ENCODE measurements at places on chromosomes 7 and 10.

- H3K36me3 ChIP-seq, result no peaks in the 10 kb centered on the region
- peaks cover 5% of the 10 kb centered on the region for H3K27me3 ChIP-seq
- no peaks in the 10 kb centered on the region for H3K4me1 ChIP-seq
- H3K27ac ChIP-seq, result no peak overlapping the region
- H3K4me3 ChIP-seq, result no peak overlapping the region
Observed at GRCh38 chr7:4234886-4235285, 447.2 kb upstream of the FOXK1 start.

DNA sequence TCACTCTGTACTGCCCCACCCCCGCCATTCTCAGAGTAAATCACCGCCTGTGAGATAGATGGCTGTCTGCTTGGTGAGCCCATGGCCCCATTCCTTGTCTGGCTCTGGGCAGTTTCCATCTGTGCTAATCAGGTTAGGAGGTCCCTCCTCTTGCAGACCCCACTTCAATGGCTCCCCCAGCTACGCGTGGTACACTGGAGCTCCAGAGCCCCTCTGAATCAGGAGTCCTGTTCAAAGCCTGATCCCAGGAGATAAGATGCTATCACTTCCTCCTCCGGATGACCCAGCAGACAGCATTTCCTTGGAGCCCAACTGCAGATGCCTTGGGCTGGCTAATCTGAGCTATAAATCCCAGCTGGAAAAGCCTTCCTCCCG is 122.3 kb downstream of the SH3PXD2A start:
- no peak for DNase-seq
- H3K4me1 ChIP-seq, result no peaks in the 10 kb centered on the region
- H3K36me3 ChIP-seq, result peaks cover 6% of the 10 kb centered on the region
- H3K27ac ChIP-seq, result no peak overlapping the region
- no peaks in the 10 kb centered on the region for H3K27me3 ChIP-seq

GRCh38 chr7:102044984-102045673 is 227.7 kb downstream of the CUX1 start:
- H3K36me3 ChIP-seq, result no peaks in the 10 kb centered on the region
- peaks cover 4% of the 10 kb centered on the region for H3K4me1 ChIP-seq
- H3K4me3 ChIP-seq, result no peak overlapping the region
- H3K27ac ChIP-seq, result no peak overlapping the region
- DNase-seq, result no peak
- no peaks in the 10 kb centered on the region for H3K27me3 ChIP-seq

GRCh38 chr7:69564454-69565417 is 33.5 kb upstream of the AUTS2 start:
- no peaks in the 10 kb centered on the region for H3K36me3 ChIP-seq
- H3K27me3 ChIP-seq, result no peaks in the 10 kb centered on the region
- H3K4me1 ChIP-seq, result no peaks in the 10 kb centered on the region
- no peak overlapping the region for H3K27ac ChIP-seq

DNA sequence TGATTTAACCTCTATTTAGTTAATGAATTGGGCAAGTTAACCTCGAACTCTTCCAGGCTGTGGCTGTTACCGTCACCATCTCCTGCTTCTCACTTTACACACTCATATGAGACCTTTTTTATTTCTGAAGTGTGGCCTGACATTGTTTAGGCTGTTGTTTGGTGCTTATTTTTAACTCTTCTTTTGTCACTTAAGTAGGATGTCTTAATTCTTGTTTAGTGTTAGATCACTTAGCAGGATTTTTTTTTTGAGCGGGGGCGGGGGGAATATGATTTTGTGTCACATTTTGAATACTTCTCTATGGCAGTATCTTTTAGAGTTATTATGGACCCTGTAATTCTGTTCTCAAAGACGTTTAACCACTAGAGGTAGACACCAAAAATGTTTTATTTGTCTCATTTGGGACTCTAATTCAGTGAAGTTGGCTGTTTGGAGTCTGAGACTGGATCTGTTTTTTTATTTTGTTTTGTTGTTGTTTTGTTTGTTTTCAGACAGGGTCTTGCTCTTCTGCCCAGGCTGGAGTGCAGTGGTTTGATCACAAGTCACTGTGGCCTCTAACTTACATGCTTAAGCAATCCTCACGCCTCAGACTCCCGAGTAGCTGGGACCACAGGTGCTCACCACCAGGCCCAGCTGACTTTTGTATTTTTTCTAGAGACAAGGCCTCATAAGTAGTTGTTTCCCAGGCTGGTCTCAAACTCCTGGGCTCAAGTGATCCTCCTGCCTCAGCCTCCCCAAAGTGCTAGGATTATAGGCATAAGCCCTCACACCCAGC is 73.5 kb downstream of the CUX1 start:
- no peak overlapping the region for H3K27ac ChIP-seq
- H3K36me3 ChIP-seq, result no peaks in the 10 kb centered on the region
- no peak for DNase-seq
- no peak overlapping the region for H3K4me3 ChIP-seq
- H3K4me1 ChIP-seq, result no peaks in the 10 kb centered on the region

DNA sequence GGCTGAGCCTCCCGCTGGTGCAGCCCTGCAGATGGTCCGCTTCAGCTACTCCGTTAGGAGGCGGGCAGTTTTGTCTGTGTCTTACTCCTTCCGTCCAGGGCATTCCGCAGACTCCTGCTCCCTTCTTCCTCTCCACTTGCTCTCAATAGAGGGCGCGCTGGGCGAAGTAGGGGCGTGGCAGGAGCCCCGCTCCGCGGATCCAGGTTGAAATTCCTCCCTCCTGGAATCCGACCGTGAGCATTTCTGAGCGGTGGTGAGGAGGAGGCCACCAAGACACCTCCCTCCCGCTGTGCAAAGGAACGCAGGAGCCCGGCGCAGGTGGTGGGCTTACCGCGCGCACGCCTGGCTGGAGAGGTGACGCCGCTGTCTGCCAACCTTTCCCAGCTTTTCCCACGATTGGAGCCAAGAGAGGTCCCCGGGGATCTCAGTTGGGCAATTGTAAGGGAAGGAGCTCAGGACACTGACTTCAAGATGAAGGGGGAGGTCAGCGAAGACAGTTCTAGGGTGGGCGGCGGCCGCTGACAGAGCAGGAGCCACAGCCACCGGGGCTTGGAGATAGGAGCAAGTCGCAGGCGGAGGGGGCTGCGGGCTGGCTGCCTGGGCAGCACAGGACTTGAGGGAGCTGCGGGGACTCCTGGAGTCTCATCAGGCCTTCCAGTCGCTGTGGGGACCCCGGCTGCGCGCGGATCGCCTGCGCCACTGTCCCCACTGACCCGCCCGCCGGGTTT is 1011.3 kb downstream of the XPNPEP1 start:
- H3K4me1 ChIP-seq, result no peaks in the 10 kb centered on the region
- no peak overlapping the region for H3K27ac ChIP-seq
- DNase-seq, result no peak
- peaks cover 12% of the 10 kb centered on the region for H3K27me3 ChIP-seq

DNA sequence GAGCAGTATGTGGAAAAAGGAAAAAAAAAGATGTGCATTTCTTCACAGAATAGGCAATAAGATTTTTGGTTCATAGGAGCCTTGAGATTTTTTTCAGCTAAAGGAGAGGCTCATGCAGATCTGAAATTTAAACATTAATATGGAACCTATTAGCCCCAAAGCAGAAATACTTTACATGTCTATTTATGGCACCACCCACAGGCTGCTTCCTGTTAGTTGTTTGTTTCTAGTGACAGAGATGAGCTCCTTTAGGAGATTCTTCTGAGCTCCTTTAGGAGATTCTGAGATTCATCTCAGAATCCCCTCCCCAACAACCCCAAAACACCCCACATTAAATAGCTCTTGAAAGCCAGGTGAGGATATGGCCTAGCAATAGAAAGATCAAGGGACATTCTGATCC is 27.9 kb upstream of the HPS1 start:
- H3K27ac ChIP-seq, result no peak overlapping the region
- H3K36me3 ChIP-seq, result no peaks in the 10 kb centered on the region
- no peaks in the 10 kb centered on the region for H3K27me3 ChIP-seq
- H3K4me3 ChIP-seq, result no peak overlapping the region
- H3K4me1 ChIP-seq, result no peaks in the 10 kb centered on the region

GRCh38 chr7:55593515-55594318 is 21.4 kb upstream of the VOPP1 start:
- no peak overlapping the region for H3K4me3 ChIP-seq
- H3K27me3 ChIP-seq, result peaks cover 28% of the 10 kb centered on the region
- H3K27ac ChIP-seq, result no peak overlapping the region
- no peaks in the 10 kb centered on the region for H3K4me1 ChIP-seq
- DNase-seq, result peak; percentile 29

- DNase-seq, result no peak
- no peak overlapping the region for H3K27ac ChIP-seq
- no peaks in the 10 kb centered on the region for H3K4me1 ChIP-seq
Observed at GRCh38 chr10:89431977-89432376, 17.6 kb downstream of the IFIT5 start.

DNA sequence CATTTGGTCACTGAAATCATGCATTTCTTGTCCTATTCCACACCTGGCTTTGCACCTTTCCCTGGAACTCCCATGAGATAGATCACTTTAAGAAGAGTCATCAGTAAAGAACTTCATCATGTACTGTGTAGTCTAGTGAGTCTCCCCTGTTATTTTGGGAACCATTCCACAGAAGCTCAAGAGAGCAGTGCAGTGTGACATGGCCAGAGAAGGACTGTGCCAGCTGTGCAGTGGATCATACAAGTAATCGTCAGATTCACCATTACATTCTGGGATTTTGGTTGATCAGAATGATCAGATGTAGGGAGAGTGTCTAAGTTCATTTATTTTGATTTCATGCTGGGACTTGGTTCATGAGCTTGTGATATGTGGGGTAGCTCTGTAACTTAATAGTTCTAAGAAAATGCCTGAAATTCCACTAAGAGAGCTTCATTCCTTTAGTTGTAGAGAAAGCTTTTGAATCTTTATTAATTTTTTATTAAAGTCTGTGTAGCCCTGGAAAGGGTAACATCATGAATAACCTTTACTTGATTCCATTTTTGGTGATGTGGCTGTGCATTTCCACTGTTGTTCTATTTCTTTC is 166.8 kb downstream of the SUGCT start:
- no peaks in the 10 kb centered on the region for H3K36me3 ChIP-seq
- H3K27me3 ChIP-seq, result no peaks in the 10 kb centered on the region
- H3K4me1 ChIP-seq, result peaks cover 5% of the 10 kb centered on the region
- no peak overlapping the region for H3K27ac ChIP-seq

DNA sequence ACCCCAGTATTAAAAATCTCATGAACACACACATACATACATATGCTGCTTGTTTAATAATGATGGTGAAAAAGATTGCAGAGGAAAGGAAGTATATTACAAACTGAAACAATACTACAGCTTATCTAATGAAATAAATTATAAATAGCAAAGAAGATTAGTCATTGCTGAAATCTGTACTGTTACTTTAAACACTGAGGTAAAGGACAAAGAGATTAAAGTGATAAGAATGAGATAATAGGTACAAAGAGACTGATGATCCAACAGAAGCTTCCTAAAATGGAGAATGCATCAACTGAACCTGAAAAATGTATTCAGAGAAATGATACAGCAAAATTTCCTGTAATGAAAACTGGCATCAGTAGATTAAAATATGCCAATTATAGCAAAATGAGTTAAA is 91.5 kb upstream of the KCND2 start:
- no peaks in the 10 kb centered on the region for H3K27me3 ChIP-seq
- no peak overlapping the region for H3K27ac ChIP-seq
- no peak for DNase-seq
- H3K36me3 ChIP-seq, result no peaks in the 10 kb centered on the region
- H3K4me3 ChIP-seq, result no peak overlapping the region

DNA sequence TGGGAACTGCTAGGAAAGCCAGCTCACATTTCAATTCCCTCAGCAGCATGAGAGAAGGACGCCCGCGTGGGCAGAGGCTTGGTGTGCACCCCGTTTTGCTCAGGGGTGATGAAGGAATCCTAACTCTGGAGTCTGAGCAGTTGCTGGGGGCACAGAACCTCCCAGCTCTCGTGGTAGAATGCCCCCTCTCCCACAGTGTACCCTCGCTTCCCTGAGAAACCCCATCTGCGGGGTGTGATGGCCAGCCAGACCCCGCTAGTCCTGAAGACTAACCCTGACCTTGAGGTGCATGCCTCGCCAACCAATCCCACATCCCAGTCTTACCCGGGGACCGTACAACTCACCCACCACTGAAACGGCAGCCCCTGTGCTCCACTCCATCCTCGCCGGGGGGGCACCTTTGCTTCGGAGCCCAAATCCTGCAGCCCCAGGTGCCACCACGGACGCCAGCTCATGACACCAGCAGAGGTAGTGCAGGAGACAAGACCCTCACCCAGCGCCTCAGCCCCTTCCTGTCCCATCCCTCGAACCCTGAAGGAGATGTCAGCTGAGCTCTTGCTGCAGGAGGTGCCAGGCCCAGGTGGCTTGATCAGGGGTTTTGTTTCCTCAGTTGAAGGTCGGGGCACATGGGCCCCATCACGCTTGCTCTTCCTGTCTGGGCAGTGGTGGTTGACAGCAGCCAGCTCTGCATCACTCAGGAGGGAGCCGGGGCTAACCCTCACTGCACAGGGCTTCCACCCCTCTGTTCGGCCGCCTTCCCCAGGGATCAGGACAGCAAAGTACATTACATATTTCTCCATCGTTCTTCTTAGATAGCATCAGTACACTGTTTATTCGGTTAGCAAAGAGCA is 236.5 kb downstream of the MGMT start:
- no peaks in the 10 kb centered on the region for H3K4me1 ChIP-seq
- H3K27ac ChIP-seq, result no peak overlapping the region
- DNase-seq, result no peak
- H3K4me3 ChIP-seq, result no peak overlapping the region
- H3K27me3 ChIP-seq, result no peaks in the 10 kb centered on the region
- peaks cover 9% of the 10 kb centered on the region for H3K36me3 ChIP-seq

DNA sequence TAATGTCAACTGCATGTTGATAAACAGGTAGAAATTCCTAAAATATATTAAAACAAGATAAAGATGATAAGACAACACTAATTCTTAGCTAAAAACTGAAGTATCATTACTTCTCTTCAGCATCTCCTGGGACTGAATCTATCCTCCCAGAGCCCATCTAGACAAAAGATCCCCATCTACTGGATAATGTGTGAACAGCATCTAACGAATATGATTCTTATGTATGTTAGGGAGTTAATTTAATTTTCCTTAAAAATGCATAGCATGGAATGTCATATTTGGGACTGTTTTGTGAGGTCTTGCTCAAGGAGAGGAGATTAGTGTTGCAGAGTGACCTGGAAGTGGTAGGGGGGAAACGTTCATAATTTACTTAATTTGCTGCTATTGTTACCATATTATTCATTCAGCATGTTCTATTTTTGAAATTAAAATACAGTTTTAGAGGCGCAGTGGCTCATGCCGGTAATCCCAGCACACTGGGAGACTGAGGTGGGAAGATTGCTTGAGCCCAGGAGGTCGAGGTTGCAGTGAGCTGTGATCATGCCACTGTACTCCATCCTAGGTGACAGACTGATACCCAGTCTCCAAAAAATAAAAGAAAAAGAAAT is 305.1 kb upstream of the CSTF2T start:
- H3K27me3 ChIP-seq, result no peaks in the 10 kb centered on the region
- H3K4me3 ChIP-seq, result no peak overlapping the region
- H3K27ac ChIP-seq, result no peak overlapping the region
- no peak for DNase-seq

Data from T-cell (primary cell).